ENCODE measurements at places on chromosomes 2 and 18.

DNA sequence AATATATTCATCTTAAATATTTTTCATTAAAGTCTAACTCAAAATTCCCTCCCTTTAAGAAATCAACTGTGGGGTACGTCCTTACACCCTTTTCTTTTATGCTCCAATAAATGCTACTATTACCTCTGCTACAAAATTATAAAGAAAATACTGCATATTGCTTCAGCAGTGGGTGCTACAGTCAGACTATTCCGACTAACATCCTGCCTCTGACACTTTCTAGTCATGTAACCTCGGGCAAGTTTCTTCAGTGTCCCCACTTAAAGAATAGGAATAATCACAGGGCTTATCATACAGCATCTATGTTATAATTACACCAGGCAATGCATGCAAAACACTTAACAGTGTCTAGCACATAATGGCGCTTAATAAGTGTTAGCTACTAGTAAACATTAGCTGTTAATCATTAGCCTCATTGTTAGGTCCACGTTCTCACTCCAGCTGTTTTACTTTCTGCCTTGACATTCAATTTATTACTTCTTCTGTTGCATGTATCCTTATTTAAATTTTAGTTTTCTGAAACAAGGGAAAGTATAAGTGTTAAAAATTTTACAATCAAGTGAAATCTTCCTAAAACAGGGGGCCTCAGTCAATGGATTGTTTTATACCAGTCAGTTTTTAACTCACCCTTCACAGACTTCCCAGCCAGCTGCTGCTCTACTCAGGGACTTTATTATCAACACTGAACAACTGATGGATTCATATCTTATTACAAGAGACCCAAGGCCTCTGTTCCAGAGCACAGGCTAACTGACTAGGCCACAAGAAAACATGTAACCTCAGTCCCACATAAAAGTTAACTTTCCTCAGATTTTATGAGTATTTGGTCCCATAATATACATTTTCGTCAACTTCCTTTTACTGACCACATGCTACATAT is 54.0 kb downstream of the CLASP1 start:
- no peak for DNase-seq

DNA sequence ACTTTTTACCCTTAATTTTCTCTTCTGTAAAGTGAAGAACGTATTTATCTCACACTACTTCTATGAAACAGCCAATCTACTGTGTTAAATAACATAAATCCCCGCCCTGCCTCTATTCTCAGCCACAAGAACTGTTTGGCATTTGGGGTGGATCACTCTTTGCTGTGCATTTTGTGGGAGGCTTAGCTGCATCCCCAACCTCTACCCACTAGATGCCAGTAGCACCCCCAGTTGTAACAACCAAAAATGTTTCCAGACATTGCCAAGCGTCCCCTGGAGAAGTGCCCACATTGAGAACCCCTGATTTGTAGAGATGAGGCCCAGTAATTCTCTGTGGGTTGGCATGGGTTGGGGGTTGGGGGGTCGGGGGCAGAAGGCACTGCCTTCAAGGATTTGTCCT is 94.7 kb upstream of the BOD1L2 start:
- no peak for DNase-seq

GRCh38 chr18:78713726-78714125 is 265.9 kb upstream of the SALL3 start:
- no peak for DNase-seq

- no peak for DNase-seq
These were observed 7.0 kb downstream of the EIF2AK2 start for GRCh38 chr2:37149626-37150322.

DNA sequence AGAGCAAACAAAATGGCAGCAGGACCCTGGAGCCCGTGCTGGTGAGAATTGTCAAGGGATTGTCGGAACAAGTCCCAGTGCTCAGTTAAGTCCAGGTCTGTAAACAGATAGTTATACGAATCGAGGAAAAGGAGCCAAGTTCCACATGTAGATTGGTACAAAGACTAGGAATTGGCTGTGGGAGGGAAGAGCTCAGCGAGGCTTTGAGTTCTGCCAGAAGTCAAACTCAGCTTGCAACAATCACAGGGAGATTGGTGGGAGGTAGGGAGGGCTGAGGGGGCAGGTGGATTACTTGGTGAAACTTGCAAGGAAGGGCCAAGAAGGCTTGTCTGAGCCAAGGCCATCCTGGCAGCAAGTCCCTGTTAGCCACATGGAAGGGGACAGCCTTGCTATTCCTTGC is 217.8 kb upstream of the ARL4C start:
- no peak for DNase-seq

DNA sequence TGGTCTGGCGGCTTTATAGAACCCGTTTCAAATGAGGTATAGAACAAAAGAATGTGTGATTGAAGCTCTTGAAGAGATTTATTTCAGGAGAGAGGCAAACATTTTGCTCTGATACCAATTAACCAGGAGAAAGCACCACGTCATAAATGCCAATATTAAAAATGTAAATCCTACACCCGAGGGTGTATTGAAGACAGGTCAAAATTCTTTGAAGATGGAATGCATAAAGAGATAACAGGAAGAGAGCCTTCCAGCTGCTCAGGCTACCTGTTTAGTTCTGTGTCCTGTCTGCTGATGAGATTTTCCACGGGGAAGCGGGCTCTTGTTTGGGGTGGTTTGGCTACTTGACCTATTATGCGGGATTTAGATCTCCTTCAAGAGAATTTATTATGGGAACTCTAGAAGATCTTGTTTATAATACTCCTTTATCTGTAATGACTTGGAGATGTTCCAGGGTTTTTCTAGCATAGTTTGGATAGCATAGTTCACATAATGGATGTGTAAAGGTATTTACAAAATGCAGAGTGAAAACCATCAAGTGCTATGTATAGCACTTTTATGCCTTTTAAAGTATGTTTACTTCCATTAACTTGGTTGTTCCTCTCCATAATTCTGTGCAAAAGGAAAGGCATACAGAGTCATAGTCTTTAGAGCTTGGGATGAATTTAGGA is 204.5 kb upstream of the SPRED2 start:
- no peak for DNase-seq

DNA sequence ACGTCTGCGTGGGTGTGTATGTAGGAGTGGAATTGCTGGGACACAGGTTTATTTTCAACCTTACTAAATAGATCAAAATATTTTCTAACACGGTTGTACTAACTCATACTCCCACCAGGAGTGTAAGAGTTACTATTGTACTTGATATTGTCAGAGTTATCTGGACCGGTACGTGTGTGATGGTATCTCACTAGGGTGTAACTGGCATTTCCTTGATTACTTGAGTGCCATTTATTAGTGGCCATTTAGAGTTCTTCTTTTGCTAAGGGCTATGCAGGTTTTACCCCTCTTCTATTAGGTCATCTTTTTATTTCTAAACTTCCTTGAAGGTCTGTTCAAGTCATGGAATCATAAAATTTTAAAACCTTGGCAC is 33.5 kb downstream of the CENPO start:
- DNase-seq = no peak

GRCh38 chr2:85540133-85540648 is 1.2 kb downstream of the MAT2A start:
- no peak for DNase-seq

DNA sequence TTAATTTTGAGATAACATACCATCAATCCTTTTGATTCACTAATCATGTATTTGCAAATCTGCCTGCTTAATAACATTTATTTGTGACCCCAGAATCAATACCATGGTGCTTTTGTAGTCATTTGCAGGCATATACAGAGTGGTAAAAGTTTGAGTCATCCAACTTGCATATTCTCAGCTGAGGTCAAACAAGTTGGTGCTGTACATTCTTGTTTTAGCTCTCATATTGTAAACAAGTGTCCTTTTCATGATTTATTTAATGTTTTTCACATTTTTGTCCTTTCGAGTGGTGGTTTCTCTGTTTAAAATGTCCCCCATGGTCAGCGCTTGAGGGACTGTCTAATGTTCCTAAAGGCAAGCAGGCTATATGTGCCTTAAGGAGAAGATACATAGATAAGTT is 17.5 kb downstream of the RAB27B start:
- no peak for DNase-seq

GRCh38 chr2:204539019-204539385 is 6.3 kb upstream of the PARD3B start:
- DNase-seq = no peak

DNA sequence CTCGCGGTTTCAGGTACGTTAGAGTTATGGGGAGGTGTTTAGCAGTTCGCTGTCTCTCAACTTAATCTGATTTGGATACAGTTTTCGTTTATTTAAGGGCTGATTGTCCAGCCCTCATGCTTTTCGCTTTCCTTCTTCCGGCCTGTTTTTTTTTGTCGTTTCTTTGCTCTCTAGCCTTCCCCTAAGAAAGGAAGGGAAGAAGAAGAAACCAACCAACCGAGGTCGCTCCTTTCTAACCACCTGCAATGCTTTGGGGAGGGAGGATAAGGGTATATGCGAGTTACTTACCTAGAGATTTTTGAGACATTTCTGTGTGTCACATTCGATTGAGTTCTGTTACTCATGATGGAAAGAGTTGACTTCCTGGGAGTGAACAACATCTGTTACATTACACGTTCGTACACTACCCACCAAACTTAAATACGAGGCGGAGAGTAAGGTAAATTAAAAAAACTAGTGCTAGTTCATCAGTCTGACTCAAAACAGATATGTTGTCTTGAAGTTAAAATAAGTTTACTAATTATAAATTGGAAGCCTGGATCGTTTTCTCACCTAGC is 918 bp downstream of the EIF5B start:
- no peak for DNase-seq

- no peak for DNase-seq
These were observed 1529.5 kb downstream of the LRP1B start for GRCh38 chr2:140601342-140601741.

- no peak for DNase-seq
These were observed 651.4 kb downstream of the STK39 start for GRCh38 chr2:167595839-167596471.

GRCh38 chr18:48418539-48419276 is 9.5 kb upstream of the ZBTB7C start:
- no peak for DNase-seq

GRCh38 chr18:45059695-45060094 is 379.0 kb downstream of the SETBP1 start:
- DNase-seq = no peak

- no peak for DNase-seq
These were observed 48.4 kb upstream of the PIK3C3 start for GRCh38 chr18:41906528-41907146.

GRCh38 chr18:374721-375168 is 106.9 kb upstream of the THOC1 start:
- DNase-seq = no peak

DNA sequence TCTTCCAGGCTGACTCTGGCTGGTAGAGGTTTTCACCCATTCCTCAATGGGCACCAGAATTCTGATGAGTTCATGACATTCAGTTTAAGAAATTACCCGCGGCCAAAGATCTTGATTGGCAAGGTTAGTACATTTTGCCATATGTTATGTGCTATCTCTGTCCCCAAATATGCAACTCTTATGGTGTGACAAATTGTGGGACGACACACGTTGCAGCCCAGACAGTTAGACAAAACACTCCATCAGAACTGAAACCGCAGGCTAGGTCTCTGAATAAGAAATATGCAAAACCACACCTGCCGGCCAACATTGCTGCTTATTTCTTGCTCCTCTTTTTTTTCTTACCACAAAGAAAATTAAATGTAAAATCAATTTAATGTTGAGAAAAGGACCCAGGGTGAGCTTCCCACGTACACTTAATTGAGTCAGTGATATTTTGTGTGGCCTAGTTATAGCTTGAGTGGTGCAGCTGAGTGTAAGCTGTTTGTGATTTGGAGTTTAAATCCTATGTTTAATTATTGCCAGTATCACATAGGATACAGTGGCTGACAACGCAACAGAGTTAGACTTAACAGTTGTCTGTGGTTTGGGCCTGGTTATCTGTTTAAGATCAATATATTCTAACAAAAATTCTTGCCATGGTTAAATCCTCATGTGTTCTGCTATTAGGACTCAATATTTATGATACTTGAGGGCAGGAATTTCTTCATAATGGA is 35.7 kb upstream of the LTBP1 start:
- no peak for DNase-seq

DNA sequence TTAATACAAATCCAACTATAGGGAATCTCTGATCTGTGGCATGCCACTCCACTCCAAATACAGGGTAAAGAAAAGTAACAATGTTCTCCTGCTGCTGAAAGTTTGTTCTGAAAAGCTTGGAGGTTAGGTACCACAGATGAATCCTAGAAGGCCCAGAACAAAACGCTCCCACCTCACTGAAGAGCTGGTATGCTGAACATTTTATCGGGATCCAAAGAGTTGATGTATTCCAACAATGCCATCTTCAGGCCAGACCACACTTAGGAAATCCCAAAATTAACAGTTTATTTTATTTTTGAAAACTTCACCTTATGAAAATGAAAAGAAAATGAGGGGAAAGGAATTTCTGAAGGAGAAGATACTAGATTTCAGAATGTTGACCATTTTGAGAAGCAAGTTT is 145.1 kb upstream of the CDH19 start:
- DNase-seq = no peak

DNA sequence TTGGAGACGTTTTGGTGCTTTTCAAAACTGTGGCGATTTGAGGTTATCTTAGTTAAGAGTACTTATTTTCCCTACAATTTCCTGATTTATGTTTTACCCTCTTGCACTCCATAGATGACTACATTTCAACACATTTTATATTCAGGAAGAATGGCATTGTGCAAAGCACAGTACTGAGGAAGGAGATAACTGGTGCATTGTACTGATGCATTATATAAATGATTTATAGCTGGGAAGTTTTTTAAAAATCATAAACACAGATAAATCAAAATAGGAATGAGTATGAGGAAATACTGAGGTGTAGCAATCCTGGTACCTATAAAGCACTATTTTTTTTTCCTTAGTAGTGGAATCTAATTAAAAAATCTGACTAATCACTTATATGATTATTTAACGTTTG is 5.6 kb downstream of the REL start:
- no peak for DNase-seq

DNA sequence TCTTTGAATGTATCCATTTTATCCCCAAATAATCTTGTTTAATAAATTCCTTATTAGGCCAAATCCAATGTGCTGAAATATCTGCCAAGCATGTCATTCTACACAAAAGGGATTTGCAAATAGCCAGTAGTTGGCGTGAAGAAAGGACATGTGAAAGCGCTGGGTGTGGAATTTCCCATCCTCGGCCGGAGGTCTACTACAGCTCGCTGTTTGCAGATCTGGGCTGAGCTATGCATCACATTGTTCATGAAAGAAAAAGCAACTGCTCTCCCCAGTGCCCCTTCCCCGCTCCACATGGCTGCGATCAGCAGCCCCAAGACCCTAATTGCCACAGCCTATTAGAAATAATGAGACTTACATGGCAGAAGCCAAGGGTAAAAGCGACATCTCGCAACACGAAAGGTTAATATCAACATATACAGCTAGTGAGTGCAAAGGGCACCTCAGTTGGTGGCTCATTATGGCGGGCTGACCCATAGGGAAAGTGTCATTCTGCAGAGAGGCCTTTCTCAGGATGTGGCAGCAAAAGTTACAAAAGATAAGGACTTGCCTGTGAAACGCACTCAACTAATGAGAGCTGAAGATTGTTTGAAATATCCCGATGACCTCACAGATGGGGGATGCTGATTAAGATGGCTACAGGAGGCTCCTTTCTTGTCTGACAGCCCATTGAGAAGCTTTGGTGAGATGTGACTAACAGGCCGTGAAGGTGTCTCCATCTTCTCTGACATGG is 126.9 kb upstream of the CYP1B1 start:
- no peak for DNase-seq

- no peak for DNase-seq
These were observed 1.3 kb upstream of the ACKR3 start for GRCh38 chr2:236568068-236568921.

Data from lower leg skin (tissue), 4 donors.